ENCODE measurements at places on chromosomes 2 and 18.

GRCh38 chr2:153072077-153072476 is 353.7 kb downstream of the ARL6IP6 start:
- no peak for DNase-seq

GRCh38 chr18:58682429-58683069 is 11.3 kb downstream of the MALT1 start:
- DNase-seq = no peak

DNA sequence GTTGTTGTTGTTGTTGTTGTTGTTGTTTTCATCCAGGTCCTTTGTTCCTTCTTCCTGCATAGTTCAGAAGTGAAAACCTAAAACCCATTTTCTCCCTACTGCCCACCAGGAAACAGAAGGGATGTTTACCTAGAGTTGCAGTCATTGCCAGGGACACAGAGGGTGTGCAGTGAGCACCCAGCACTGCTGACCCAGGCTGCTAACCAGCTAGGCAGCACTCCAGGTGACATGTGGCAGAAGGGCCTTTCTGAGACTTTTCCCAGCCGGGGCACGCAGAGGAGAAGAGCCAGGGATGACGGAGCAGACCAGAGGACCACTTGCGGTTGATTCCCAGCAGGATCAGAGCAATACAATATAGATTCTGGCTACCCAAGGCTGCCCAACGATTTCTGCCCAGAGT is 286.3 kb downstream of the BCL11A start:
- no peak for DNase-seq

GRCh38 chr18:7541835-7542234 is 25.3 kb upstream of the PTPRM start:
- no peak for DNase-seq

DNA sequence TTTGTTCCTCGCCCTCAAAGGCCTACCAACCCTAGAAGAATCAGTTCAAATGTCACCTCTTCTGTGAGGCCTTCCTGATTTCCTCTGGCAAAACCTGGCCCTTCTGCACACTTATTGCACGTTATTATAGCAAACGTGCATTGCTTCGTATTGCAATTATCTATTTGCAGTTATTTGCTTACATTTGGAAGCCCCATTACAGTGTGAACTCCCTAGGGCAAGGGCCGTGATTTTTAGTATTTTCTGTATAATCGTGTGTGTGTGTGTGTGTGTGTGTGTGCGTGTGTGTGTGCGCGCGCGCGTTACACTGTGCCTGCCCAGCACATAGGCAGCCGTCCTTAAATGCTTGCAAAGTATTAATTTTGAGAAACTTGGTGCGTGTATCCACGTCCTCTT is 460 bp upstream of the SEMA4F start:
- DNase-seq = no peak

GRCh38 chr2:33378556-33379210 is 97.8 kb upstream of the RASGRP3 start:
- no peak for DNase-seq

- no peak for DNase-seq
Measured at GRCh38 chr2:4964001-4964540, 728.1 kb upstream of the SOX11 start.

- DNase-seq = no peak
Measured at GRCh38 chr18:35073186-35074105, 32.2 kb downstream of the MAPRE2 start.

DNA sequence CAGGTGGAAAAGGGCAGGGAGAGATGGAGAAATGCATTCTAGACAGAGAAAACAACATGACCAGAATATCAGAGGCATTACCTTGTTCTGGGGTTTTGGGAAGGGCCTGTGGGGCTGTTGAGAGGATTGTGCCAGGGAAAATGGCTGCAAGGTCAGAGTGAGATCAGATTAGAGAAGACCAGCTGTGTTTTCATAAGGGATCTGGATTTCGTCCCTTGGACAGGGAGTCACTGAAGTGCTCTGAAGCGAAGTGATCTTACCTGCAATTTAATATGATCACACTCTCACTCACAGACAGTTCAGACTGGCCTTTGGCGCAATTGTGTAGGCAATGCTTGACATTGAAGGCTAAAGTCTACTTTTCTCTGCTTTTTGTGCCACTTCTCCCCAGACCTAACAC is 20.3 kb upstream of the REG3G start:
- DNase-seq = no peak

DNA sequence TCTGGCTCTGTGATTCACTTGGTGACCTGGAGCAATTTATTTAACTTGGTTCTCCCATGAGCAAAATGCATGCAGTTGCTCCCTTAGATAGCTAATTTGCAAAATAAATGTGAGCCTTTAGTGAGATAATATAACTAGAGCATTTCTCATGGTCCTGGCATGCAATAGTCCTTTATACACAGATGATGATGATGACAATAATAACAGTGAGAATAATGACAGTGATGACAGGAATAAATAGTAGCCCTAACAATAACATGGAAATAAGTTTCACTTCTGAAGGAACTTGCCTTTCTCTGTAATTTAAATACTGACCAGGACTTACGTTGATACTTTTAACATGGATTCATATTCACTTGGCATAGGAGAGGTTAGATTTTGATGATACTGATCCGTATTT is 49.2 kb downstream of the LPIN1 start:
- DNase-seq = no peak

GRCh38 chr2:46813680-46814079 is 101.9 kb downstream of the MCFD2 start:
- DNase-seq = no peak

DNA sequence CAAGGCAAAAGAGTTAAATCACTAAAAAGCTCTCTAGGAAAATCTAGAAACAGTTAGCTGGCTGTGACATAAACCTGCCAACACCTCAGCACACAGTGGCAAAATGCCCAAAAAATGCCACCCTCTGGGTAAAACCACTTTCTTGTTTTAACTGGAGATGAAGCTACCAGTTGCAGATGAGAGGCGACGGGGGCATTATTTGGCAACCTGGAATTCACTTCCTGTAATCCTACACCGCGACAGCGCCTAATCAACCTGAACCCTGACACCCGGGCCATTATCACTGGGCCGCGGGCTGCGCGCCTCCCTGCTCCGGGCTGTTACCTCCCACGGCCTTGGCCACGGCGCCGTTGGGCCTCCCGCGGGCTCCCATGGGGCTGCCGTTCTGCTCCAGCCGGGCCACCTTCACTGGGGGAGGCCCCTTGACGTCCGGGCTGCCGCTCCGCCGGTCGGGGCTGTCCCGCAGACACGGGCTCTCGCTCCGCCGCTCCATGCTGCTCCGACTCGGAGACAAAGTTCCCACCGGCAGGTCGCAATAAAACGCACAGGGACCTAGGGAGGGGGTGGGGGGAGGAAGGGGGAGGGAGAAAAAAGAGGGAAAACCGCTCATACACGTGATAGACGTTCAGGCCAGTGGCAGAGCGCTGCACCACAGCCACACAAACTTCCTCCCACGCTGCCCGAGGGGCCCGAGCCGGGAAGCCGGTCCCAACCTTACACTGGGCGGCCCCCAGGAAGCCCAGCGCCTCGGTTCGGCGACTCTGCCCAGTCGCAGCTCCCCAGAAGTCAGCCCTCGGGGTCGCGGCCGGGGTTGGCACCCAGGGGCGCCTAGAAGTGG is 2.0 kb downstream of the SATB2 start:
- no peak for DNase-seq

GRCh38 chr2:5995832-5996231 is 303.6 kb downstream of the SOX11 start:
- no peak for DNase-seq

DNA sequence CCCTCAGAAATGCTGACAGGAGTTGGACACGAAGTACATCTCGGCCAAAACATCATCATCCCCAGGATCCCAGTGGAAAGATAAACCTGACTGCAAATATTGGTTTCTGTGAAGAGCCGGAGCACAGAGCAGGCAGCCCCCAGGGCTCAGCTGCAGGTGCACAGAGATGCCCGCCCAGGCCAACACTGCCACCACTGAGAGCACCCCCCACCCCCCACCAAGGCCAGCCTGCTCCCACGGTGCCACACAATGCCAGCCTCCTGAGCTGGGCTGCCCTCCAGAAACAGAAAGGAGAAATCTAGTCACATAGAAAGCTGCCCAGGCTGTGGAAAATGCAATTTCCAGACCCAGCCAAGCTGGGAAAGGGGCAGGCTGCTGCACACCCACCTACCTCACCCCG is 71.7 kb downstream of the GALNT14 start:
- DNase-seq = no peak

DNA sequence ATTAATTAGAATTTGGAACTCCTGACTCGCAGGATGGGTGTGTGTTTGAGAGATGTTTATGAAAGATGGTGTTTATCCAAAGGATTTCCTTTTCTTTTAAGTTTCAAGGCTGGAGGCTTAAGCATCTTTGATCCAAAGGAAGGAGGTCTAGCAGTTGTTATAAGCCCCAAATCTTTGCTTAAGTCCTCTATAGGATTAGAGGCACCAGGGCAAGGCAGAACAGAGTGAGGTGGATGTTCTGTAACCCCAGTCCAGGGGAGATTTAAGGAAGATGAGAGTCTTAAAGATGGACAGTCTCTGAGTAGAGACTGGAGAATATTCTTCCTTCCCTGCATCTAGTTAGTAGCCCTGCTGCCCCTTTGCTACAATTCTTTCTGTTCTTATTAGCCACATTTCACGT is 17.5 kb downstream of the LBH start:
- no peak for DNase-seq

DNA sequence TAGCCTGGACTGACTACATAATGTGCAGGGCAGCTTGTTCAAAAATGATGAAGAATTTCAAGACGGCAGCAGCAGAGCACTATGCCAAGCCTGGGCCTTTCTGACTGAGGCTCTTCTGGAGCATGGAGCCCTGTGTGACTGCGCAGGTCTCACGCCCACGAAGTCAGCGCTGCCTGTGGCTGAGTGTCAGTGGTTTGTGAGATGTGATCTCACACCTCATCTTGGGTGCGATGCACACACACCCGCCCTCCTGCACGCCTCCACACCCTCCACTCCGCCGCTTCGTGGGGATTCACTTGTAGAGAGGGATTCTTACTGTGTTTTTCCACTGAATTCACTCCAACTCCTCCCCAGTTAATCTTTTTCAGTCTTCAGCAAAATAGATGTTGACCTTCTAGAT is 103.9 kb downstream of the VIT start:
- DNase-seq = peak; percentile 21

GRCh38 chr2:239108459-239108858 is 260.6 kb downstream of the TWIST2 start:
- DNase-seq = no peak

DNA sequence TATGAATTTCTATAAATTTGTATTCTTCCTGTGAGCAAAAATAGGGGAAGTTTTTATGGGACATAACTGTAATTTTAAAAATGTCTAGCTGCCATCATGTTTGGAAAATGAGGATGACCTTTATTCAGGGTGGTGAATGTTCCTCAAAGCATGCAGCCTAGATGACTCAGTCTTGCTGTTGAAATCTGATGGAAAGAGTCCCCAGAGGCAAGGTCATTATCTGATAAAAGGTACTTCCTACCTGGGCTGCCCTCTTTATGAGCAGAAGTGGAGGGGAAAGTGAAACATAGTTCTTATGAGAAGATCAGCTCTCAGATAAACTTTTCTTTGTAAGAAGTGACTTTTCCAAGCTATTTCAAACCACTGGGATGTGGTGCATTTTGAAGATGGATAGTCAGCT is 1144.7 kb upstream of the PIK3C3 start:
- no peak for DNase-seq

- no peak for DNase-seq
Measured at GRCh38 chr2:172208791-172209325, 106.2 kb upstream of the DLX2 start.

GRCh38 chr2:141439524-141439923 is 691.3 kb downstream of the LRP1B start:
- no peak for DNase-seq

- no peak for DNase-seq
Measured at GRCh38 chr2:174608866-174609214, 11.2 kb upstream of the WIPF1 start.

GRCh38 chr2:173568054-173568453 is 213.4 kb downstream of the CDCA7 start:
- DNase-seq = no peak

- no peak for DNase-seq
Measured at GRCh38 chr18:46378864-46379207, 274.7 kb downstream of the HAUS1 start.

DNA sequence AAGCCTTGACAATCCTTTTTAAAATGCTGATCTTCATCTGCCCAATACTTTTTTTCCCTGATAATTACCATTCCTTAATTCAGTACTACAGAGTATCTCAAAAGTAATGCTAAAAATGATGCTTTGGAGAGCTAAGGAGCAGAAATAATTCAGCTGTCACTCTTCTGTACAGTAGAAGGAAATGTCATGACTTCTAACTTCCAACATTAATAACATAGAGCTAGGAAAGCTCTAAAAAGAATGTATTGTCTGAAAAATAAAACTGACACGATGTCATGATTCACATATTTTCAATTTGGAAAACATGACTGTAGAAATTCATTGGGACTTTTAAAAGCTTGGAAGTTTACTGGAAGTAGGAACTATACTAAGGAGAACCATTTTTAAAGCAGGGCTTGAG is 212.3 kb downstream of the GULP1 start:
- no peak for DNase-seq

- DNase-seq = no peak
Measured at GRCh38 chr18:40855661-40856060, 1099.4 kb upstream of the PIK3C3 start.

DNA sequence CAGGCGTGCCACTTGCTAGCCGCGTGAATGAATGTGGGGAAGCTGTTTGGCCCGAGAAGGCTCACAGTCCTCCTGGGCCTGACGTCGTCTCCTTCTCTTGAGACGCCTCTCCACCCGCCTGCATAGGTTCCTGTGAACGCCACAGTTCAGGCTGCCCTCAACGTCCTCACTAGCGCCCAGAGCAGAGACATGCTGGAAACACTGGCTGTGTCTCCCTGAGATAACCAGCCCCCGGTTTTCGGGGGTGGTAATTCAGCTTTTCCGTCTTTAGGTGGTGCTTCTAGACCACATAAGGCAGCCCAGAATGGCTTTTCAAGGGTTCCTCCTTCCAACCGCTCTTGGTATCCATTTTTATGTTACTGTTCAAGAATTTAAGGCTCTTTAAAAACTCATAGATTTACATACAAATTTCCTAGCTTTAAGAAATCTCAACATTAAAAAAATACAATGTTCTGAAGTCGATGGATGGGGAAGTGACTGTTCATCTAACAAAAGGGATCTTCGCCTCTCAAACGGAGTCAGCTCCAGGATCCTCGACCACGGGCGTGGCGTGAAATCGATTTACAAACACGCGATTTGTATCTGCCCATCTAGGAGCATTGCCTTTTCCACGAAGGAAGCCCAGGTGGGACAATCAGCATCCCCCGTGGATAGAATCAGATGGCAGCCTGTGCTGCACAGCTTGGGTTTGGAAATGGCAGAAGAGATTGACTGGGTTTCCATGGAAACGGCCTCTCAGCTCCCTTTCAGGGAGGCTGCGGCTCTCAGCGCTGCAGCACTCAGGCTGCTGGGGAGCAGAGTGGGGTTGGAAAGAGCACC is 110.6 kb upstream of the PXDN start:
- peak; percentile 17 for DNase-seq
